ENCODE measurements at places on chromosomes 13 and 19. TPM values are rescaled to one million over a fixed set of nuclear protein-coding genes. Genes with fewer than 3 reads are reported as not detected.
A peak's percentile ranks its signal among the peaks of the same experiment; 100 is the strongest.

DNA sequence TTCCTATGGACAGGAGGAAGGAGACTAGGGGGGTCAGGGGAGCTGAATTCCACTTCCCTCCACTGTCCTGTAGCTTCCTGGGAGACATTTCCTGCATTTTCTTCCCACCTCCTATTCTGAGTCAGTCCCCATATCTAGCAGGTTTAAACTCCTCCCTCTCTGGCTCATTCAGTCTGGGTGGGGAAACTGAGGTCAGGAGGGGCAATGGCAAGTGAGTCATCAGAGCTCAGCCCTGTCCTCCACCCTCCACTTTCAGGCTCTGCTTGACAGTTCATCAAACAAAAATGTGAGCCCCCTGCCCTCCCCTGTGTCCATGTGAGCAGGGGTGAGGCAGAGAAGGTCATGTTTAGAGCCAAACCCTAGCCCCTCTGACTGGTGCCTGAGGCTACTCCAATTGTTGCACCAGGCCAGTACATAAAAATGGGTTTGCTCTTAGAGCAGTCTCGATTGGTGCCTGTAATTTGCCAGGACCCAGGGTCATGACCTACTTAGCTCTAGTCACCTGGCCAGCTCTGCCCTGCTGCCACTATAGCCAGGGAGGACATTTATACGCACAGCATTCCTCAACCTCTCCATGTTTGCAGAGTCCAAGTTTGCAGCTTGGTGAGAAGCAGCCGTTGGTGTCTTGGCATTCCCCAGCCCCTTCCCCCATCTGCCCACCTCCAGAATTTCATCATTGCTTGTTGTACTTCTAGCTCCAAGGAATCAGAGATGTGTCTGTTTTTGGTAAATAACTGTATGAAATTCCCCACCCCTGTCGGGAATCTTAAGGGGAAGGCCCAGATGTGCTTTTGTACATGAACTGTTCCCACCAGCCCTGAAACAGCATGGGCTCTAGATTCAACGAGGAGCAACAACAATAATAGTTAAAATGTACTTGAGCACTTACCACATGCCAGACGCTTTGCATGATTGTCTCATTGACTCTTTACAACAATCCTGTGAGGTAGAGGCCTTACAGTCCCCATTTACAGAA is 20.7 kb downstream of the SAMD4B start:
- peak; percentile 79 for DNase-seq

DNA sequence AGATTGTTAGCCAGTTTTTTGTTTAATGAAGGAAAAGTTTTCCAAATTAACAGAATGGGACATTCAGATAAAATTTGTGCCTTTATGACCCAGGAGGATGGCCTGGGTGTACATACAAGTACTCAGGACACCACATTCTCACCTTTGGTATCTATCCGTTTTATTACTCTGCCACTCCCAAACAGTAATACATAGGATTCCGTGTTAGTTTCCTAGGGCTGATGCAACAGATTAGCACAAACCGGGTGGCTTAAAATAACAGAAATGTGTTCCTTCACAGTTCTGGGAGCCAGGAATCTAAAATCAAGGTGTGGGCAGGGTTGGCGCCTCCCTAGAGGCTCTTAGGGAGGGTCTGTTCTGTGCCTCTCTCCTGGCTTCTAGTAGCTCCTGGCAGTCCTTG is 129.9 kb downstream of the GGACT start:
- no peak for DNase-seq

GRCh38 chr13:102751886-102752285 is 21.7 kb downstream of the TEX30 start:
- DNase-seq: no peak

DNA sequence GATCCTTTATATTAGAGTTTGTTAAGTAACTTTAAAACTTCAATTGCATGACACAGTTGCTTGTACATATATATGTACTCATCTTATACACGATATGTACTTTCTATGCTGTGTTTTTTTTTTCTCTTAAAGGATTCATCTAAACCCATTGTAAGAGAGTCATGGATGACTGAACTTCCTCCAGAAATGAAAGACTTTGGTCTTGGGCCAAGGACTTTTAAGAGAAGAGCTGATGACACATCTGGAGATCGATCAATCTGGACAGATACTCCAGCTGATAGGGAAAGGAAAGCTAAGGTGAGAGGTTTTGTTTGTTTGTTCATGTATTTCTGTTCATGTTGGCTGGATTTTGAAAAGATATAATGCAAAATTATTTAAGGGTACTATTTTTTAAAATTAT is 26.0 kb downstream of the GPALPP1 start:
- DNase-seq: no peak

DNA sequence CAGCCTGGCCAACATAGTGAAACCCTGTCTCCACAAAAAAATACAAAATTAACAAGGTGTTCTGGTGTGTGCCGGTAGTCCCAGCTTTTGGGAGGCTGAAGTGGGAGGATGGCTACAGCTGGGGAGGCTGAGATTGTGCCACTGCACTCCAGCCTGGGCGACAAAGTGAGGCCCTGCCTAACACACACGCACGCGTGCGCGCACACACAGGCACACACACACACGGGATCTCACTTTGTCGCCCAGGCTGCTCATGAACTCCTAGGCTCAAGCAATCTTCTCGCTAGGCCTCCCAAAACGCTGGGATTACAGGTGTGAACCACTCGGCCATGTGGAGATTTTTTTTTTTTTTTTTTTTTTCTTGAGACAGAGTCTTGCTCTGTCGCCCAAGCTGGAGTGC is 3.2 kb upstream of the BTBD2 start:
- no peak for DNase-seq

- DNase-seq: no peak
Measured at GRCh38 chr13:112140366-112140765, 73.4 kb downstream of the SOX1 start.

DNA sequence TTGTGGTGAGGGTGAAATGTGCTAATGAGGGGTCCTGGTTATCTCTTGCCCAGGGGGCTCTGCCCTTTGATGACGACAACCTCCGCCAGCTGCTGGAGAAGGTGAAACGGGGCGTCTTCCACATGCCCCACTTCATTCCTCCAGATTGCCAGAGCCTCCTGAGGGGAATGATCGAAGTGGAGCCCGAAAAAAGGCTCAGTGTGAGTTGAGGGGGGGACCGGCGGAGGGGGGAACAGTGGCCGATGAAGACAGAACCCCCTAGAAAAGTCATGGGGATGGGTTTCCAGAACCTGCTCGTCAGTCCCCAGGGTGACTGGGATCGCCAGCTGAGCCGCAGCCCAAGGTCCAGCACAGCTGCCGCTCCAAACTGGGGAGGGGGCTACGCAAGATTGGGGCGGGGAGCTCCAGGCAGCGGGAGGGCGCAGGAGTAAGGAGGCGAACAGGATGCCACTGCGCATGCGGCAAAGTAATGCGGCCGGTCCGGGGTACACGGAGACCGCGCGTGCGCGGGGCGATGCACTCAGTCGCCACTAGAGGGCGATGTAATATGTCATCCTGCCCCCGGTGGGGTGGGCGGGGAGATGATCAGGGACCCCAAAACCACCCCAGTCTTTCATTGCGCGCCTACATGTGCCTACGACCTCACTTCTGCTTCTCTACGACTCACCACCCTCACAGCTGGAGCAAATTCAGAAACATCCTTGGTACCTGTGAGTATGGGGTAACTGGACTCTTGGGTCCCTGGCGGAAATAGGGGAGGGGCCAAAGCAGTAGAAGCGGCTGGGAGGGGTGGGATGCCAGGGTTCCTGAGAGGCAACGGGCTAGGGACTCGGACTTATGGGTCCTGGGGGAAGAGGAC is 17.9 kb downstream of the BRSK1 start:
- DNase-seq: peak; percentile 67

DNA sequence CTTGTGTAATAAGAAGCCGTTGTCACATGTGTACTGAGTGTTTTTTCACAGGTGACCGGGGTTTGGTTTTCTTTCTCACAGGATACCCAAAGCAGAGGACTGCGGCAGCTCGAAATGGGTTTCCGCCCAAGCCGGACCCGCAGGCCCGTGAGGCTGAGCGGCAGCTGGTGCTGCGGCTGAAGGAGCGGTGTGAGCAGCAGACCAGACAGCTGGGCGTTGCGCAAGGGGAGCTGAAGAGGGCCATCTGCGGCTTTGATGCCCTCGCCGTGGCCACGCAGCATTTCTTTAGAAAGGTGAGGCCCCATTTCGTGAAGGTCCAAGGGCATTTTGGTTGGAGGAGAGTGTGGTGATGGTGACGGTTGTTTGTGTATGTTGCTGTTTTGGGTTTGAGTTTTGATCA is 236.3 kb downstream of the SLC7A1 start:
- DNase-seq: no peak

ZNF44 gene
- 7.7 TPM for total RNA-seq

GGN gene
- under 0.01 TPM for total RNA-seq

ZNF667 gene
- 6.4 TPM for total RNA-seq

ZNF738 gene
- total RNA-seq: 2.1 TPM

C13orf42 gene
- total RNA-seq: not detected

C19orf44 gene
- total RNA-seq: 2.8 TPM

ZNF578 gene
- total RNA-seq: 9.6 TPM
